ENCODE measurements at places on chromosomes 6 and 20. TPM values are rescaled to one million over a fixed set of nuclear protein-coding genes. Genes with fewer than 3 reads are reported as not detected.

The ZC2HC1B gene
- total RNA-seq = not detected

The CD109 gene
- total RNA-seq = 13.7 TPM

The HLA-DPA1 gene
- 27.1 TPM for total RNA-seq

The SLC25A27 gene
- total RNA-seq = 82.2 TPM

The RAD21L1 gene
- total RNA-seq = not detected

The THBS2 gene
- 37.4 TPM for total RNA-seq

The RNF144B gene
- total RNA-seq = 18.4 TPM

The ELOVL2 gene
- total RNA-seq = 0.87 TPM

The CD93 gene
- total RNA-seq = 20.4 TPM

The ZNF165 gene
- total RNA-seq = 1.6 TPM

The TNFAIP3 gene
- total RNA-seq = 17.4 TPM

The DACT2 gene
- total RNA-seq = 2.2 TPM

The ARHGAP40 gene
- total RNA-seq = not detected

The PRPH2 gene
- total RNA-seq = 2.1 TPM

The PI3 gene
- total RNA-seq = 2.0 TPM

The DAAM2 gene
- 200 TPM for total RNA-seq
